Stimulated activated CD4-positive, alpha-beta T cell treated with anti-CD3 and anti-CD28 coated beads, TNF-alpha, amount 100 ng/mL, for 4 hours (primary cell): ENCODE measurements at places on chromosomes 7 and 10.
A peak's percentile ranks its signal among the peaks of the same experiment; 100 is the strongest.

DNA sequence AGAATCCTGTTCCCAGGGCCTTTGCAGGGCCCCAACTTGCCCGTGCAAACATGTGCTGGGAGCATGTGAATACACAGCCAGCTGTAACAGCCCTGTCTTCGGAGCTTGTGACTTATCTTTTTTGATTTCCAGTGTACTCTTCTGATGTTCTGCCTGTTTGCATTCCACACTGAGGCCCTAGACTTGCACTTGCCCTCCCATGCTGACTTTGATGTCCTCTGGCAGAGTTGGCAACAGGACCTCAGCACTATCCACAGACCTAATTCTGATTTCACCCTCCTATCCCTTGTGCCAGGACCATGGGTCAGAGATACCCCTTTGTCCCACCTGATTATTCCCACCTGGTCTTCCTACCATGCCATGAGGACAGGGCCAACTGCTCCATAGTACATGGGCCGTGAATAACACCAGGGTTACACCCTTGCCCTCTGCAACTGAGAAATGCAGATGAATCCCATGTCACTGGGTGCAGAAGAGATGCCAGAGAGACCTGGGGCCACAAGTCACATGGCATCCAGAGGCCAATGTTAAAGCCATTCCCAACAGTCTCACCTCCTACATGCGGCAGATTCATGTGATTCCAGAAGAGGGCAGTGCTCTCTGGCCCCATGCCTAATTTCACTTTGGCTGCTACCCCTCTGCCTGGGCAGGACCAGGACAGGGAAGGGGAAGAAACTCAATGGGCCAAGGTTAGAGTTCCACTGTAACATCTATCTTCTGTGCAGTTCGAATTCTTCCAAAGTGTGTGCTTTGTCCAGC is 43.0 kb downstream of the SCRN1 start:
- no peak for DNase-seq

DNA sequence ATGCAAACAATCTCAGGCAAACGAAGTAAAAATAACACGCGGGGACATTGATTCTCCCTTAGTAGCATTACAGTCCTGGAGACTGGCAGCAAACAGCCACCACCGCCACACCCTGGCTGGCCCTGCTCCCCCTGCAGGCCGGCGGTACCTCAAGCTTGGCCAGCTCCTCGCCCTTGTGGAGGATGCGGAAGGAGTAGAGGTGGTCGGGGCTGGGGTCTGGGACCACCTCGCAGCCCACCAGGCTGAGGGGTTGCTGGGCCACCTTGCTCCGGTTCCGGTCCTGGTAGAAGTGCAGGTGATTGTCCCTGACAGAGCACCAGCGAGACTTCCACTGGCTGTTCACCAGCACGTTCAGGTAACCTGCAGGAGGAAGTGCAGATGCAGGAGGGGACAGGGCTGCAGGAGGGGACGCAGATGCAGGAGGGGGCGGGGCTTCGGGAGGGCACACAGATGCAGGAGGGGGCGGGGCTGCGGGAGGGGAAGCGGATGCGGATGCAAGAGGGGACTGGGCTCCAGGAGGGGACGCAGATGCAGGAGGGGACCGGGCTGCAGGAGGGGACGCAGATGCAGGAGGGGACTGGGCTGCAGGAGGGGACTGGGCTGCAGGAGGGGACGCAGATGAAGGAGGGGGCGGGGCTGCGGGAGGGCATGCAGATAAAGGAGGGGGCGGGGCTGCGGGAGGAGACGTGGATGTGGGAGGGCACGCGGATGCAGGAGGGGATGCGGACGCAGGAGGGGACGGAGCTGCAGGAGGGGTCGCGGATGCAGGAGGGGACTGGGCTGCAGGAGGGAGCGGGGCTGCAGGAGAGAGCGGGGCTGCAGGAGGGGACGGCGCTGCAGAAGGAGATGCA is 65.7 kb downstream of the VWA2 start:
- peak; percentile 12 for DNase-seq

GRCh38 chr10:23099816-23100215 is 4.4 kb downstream of the MSRB2 start:
- DNase-seq, result no peak

- DNase-seq, result no peak
Observed at GRCh38 chr7:155638366-155638765, 6.1 kb upstream of the RBM33 start.

- DNase-seq, result no peak
Observed at GRCh38 chr10:1198453-1199344, 142.5 kb downstream of the WDR37 start.

DNA sequence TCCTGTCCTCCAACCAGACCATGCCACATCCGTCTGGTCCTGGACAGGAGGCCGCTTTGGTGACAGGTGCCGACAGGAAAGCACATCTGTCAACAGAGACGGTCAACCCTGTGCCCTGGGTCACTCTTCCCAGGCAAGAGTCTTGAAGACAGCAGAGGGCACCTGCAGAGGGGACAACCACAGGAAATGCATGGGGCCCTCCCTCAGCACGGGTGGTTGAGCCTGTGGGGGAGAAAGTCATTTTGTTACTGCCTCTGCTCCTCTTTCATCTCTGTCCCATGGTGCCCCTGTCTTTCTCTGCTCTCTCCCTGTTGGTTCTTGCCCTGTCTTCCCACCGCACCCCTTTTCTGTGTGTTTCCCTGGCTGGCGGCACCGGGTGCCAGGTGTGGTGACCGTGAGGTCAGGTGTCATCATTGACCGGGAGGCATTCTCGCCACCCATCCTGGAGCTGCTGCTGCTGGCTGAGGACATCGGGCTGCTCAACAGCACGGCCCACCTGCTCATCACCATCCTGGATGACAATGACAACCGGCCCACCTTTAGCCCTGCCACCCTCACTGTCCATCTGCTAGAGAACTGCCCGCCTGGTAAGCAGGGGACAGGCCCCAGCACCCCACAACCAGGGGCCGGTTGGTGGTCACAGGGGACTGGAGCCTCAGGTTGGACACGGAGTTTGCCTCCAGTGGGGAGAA is 17.6 kb upstream of the VSIR start:
- no peak for DNase-seq

DNA sequence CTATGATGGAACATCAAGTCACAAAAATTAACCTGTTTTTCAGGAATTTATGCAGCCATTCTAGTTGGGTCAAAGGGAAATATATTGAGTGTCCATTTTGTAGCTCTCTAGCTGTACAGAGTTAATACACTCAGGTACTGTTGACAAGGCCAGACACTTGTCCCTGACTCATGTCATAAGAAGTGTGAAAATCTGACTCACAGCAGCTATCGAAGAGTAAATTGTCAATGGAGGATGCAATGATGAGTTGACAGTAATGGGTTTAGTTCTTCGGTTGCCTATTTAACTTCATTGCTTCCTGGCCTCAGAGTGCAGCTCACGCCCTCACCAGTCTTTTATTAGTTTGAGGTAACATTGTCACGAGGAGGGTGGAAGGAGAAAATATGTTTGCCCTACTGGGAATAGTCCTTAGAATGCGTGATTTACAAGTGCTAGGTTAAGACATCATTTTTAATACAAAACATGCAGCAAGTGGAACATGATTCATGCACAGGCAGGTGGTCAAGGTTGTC is 255.1 kb downstream of the XPNPEP1 start:
- DNase-seq, result no peak

DNA sequence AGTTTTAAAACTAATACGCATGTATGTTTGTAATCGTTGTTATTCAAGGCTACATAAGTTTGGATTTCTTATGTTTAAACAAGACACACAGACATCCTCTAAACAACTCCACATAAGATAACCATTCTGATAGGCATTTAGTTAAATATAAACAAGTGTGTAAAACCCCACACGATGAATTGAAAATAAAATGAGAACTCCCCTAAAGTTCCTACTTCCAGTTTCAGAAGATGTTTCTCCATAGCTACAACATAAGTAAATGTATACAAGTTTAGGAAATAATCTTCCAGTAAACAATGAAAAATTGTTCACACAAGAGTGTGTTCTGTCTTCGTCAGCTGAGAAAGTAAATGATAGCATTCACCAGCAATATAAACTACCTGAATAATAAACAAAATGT is 246.8 kb downstream of the RNLS start:
- DNase-seq, result no peak

- DNase-seq, result no peak
Observed at GRCh38 chr10:114686013-114686412, 27.9 kb upstream of the ABLIM1 start.

DNA sequence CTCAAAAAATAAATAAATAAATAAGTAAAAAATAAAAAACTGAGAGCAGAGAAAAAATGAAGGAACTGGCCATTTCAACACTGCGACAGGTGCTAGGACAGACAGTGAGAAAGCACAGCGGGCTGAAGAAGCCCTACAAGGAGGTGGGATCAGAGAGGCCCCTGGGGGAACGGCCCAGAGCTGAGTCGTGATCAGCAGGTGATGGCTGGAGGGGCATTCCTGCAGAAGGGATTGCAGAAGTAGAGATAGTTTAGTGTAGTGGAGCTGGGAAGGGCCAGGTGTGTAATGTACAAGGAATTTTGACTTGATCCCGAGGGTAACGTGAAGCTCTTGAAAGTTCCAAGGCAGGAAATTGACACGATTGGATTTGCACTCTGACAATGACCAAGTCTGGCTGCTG is 112.1 kb downstream of the CUL2 start:
- no peak for DNase-seq

- no peak for DNase-seq
Observed at GRCh38 chr7:145729691-145730090, 386.9 kb upstream of the CNTNAP2 start.

DNA sequence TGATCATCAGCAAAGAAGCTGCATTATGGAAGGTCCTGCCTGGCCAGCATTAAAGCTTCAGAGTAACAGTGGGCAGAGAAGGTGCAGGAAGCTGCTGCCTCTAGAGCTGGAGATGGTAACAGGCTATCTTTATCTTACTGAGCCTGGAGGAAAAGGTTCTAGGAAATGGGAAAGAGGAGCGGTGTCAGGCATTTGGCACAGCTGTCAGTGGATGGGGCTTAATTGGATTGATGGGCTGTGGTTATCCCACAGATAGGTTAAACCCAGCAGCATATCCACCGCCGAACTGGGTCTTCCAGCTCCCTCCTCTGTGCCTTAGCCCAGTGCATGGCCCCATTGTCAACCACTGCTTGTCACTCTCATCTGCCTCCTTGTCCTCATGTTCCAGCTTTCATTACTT is 127.6 kb downstream of the CCNY start:
- no peak for DNase-seq

DNA sequence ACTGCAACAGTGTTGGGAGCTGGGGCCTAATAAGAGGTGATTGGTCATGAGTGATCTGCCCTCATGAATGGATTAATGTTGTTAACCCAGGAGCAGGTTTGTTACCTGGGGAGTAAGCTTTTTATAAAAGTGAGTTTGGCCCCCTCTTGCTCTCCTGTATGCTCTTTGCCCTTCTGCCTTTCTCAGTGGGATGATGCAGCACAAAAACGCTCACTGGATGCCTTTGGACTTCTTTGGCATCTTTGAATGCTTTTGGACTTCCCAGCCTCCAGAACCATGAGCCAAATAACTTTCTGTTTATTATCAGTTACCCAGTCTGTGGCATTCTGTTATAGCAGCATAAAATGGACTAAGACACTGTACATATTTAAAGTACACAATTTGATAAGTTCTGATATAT is 48.5 kb downstream of the CCDC71L start:
- DNase-seq, result no peak
